ENCODE measurements at places on chromosomes 1 and 21. TPM values are rescaled to one million over a fixed set of nuclear protein-coding genes. Genes with fewer than 3 reads are reported as not detected.

The SPRR2F gene
- 11.5 TPM for polyA plus RNA-seq

The C1orf50 gene
- 4.1 TPM for polyA plus RNA-seq

The AMY2A gene
- polyA plus RNA-seq, result 2.1 TPM

The RGS4 gene
- polyA plus RNA-seq, result 7.5 TPM

The SPRR2A gene
- 190 TPM for polyA plus RNA-seq

The C1QA gene
- 62.7 TPM for polyA plus RNA-seq

The CR2 gene
- 0.76 TPM for polyA plus RNA-seq

The PAPPA2 gene
- polyA plus RNA-seq, result 0.25 TPM

The CYP4A11 gene
- polyA plus RNA-seq, result not detected

The PPFIA4 gene
- 0.37 TPM for polyA plus RNA-seq

The RUNX3 gene
- 2.6 TPM for polyA plus RNA-seq

The COA6 gene
- polyA plus RNA-seq, result 72.0 TPM

The UAP1 gene
- 58.8 TPM for polyA plus RNA-seq

The VASH2 gene
- 0.93 TPM for polyA plus RNA-seq

The EPHA10 gene
- 0.18 TPM for polyA plus RNA-seq

The TAS1R1 gene
- polyA plus RNA-seq, result 0.08 TPM

The CD1B gene
- polyA plus RNA-seq, result not detected

The ALX3 gene
- polyA plus RNA-seq, result not detected

The SRSF11 gene
- 436 TPM for polyA plus RNA-seq

The UBE4B gene
- polyA plus RNA-seq, result 13.3 TPM

The ETV3L gene
- not detected for polyA plus RNA-seq

The FCRL1 gene
- polyA plus RNA-seq, result not detected

The CYP4Z1 gene
- polyA plus RNA-seq, result not detected

The THEM5 gene
- polyA plus RNA-seq, result not detected

The COL18A1 gene
- 20.7 TPM for polyA plus RNA-seq

The FCRL5 gene
- polyA plus RNA-seq, result 0.44 TPM

The ADAMTS5 gene
- polyA plus RNA-seq, result 2.2 TPM

The MYBPHL gene
- polyA plus RNA-seq, result not detected

The CACNA1S gene
- polyA plus RNA-seq, result not detected

The VSIG8 gene
- polyA plus RNA-seq, result 0.30 TPM

The RGS8 gene
- not detected for polyA plus RNA-seq

The CORT gene
- not detected for polyA plus RNA-seq

The HAO2 gene
- polyA plus RNA-seq, result not detected

The TFF2 gene
- polyA plus RNA-seq, result 2,390 TPM

The C1orf185 gene
- not detected for polyA plus RNA-seq

The PTPN22 gene
- 0.93 TPM for polyA plus RNA-seq

The OR2T35 gene
- not detected for polyA plus RNA-seq

The SGIP1 gene
- 3.0 TPM for polyA plus RNA-seq

The CHIA gene
- polyA plus RNA-seq, result 288 TPM

The PTPN7 gene
- polyA plus RNA-seq, result 2.1 TPM

The ANXA9 gene
- 0.44 TPM for polyA plus RNA-seq

The NTRK1 gene
- polyA plus RNA-seq, result 1.2 TPM

The AIRE gene
- not detected for polyA plus RNA-seq

The KCNJ15 gene
- polyA plus RNA-seq, result 3.5 TPM
